G401 (cell line): ENCODE measurements at places on chromosomes 7 and 10.

GRCh38 chr10:132593389-132593788 is 55.8 kb downstream of the INPP5A start:
- no peak for DNase-seq

DNA sequence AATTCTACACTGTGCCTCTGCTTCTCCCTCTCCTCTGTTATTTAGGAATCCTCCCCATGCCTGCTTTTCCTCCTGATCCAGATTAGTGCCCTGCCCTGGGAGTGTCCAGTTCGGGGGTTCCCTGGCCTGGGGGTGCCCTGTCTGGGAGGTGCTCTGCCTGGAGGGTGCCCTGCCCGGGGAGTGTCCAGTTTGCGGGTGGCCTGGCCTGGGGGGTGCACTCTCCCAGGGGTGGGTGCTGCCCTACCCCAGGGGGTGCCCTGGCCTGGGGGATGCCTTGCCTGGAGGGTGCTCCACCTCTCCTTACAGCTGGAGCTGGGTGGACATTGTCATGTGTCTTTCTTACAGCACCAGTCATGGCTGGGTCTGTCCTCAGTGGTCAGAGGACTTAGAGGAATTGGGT is 20.2 kb downstream of the RAMP3 start:
- DNase-seq, result no peak

GRCh38 chr10:67818323-67818722 is 19.7 kb downstream of the DNAJC12 start:
- DNase-seq, result no peak

GRCh38 chr10:71720288-71720687 is 710 bp upstream of the C10orf105 start:
- DNase-seq, result no peak

DNA sequence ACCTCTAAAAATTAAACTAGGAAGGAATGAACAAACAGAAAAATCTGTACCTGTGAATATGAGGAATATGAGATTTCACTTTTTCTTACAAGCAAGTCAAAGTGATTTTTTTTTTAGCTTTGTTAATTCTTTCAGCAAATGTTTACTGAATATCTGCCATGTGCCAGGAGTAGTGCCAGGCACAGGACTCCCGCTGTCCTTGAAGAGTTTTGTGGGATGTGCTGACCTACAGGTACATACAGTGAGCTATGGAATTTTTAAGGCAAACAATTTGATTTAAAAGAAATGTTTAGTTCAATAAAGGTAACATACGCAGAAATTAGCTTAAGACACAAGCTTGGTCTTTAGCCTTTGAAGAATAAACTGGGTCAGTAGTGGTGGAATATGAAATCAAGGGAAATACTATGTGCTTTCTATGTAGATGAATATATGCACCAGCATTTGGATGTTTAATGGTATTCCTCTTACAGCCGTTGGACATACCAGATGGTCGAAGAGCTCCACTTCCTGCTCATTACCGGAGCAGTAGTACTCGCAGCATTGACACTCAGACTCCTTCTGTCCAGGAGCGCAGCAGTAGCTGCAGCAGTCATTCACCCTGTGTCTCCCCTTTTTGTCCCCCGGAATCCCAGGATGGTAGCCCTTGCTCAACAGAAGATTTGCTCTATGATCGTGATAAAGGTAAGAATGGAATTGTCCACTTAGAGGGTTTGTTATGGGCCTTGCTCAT is 102.0 kb downstream of the GLCCI1 start:
- DNase-seq, result peak; percentile 90

DNA sequence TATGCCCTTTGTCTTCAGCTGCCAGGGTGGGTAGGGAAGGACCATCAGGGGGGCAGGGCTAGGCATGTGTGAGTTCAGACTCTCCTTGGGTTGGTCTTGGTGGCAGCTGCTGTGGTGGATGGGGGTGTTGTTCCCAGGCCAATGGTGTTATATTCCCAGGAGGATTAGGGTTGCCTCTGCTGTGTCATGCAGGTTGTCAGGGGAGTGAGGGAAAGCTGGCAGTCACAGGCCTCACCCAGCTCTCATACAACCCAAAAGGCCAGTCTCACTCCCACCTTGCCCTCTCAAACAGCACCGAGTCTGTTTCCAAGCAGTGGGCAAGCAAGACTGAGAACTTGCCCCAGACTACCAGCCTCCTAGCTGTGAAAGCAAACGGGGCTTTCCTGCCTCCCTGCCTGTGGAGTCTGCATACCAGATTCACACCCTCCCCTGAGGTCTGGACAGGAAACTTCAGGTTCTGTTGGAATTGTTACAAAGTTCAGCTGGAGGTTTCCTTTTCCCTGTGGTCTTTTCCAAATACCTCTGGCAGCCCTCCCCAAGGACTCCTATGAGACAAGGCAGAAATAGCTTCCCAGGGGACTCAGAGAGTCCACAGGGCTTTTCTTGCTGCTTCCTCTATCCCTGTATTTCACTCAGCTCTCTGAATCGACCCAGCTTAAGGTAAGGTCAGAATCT is 1.4 kb downstream of the HYAL4 start:
- no peak for DNase-seq

DNA sequence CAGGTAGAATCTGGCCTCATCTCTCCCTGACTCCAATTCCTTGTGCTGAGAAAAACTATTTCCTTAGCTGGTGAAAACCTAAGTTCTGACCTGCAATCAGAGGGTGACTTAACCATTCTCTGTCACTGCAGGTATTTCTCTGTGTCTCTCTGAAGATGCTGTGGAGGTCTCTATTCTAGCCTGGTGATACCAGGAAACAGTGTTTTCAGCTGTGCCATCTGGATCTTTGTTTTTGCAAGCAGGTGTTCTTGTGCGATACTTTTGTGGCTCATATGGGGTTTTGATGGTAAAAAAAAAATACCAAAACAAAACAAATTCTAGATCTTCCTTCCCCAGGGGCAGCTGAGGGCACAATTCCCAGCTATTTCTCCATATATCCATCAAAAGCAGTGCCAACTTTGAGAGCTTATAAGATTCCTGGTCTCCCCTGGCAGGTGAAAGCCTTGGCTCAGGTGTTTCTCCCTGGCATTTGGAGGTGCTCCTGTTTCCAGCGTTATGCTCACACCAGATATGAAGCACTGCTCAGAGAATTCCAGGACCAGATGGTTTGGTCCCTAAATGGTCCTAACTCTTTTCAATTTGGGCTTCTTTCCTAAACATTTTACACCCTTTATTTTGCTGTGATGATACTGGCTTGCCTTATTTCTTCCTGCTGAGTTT is 9.9 kb upstream of the NPVF start:
- DNase-seq, result peak; percentile 90

- DNase-seq, result peak; percentile 77
These were observed 36.0 kb downstream of the AGAP3 start for GRCh38 chr7:151122276-151122675.

DNA sequence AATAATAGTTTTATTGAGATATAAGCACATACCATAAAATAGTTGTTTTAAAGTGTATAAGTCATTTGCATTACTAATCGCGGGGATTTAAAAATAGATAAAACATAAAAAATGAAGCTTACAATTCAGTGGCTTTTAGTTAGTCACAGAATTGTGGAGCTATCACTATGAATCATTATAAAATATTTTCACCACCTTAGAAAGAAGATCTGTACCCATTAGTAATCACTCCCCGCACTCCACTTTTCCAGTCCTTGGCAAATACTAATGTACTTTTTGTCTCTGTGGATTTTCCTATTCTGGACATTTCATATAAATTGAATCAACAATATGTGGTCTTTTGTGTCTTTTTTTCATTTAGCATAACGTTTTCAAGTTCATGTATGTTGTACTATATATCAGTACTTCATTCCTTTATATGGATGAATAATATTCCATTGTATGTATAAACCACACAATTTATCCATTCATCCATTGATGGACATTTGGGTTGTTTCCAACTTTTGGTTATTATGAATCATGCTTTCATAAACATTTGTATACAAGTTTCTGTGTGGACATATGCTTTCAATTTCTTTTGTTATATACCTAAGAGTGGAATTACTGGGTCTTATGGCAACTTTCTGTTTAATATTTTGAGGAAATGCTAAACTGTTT is 162.5 kb downstream of the MAGI2 start:
- DNase-seq, result no peak
